ENCODE measurements at places on chromosomes 6 and 20. TPM values are rescaled to one million over a fixed set of nuclear protein-coding genes. Genes with fewer than 3 reads are reported as not detected.

Gene OOEP
- 0.45 TPM for total RNA-seq

Gene TMC2
- 0.10 TPM for total RNA-seq

Gene IER3
- total RNA-seq = 12.7 TPM

Gene ADAM33
- total RNA-seq = 12.2 TPM

Gene BACH2
- total RNA-seq = 1.5 TPM

Gene LSM2
- 20.1 TPM for total RNA-seq

Gene HLA-DQA1
- 4.9 TPM for total RNA-seq

Gene ARMC2
- 11.5 TPM for total RNA-seq

Gene NMBR
- not detected for total RNA-seq

Gene CALHM6
- total RNA-seq = 1.2 TPM

Gene MEI4
- total RNA-seq = 0.32 TPM

Gene MAK
- 0.07 TPM for total RNA-seq

Gene CST7
- 0.92 TPM for total RNA-seq

Gene SLC17A2
- total RNA-seq = not detected

Gene CCN6
- not detected for total RNA-seq

Gene LHFPL5
- total RNA-seq = not detected

Gene KCNG1
- 0.37 TPM for total RNA-seq

Gene BPIFB4
- total RNA-seq = not detected

Gene GCNT2
- total RNA-seq = 41.8 TPM

Gene REPS1
- total RNA-seq = 31.1 TPM

Gene PEDS1
- total RNA-seq = 31.1 TPM

Gene MUC21
- not detected for total RNA-seq

Measured in left ventricle myocardium superior (tissue), 1 donor.